ENCODE measurements at places on chromosomes 4 and X. TPM values are rescaled to one million over a fixed set of nuclear protein-coding genes. Genes with fewer than 3 reads are reported as not detected.

DNA sequence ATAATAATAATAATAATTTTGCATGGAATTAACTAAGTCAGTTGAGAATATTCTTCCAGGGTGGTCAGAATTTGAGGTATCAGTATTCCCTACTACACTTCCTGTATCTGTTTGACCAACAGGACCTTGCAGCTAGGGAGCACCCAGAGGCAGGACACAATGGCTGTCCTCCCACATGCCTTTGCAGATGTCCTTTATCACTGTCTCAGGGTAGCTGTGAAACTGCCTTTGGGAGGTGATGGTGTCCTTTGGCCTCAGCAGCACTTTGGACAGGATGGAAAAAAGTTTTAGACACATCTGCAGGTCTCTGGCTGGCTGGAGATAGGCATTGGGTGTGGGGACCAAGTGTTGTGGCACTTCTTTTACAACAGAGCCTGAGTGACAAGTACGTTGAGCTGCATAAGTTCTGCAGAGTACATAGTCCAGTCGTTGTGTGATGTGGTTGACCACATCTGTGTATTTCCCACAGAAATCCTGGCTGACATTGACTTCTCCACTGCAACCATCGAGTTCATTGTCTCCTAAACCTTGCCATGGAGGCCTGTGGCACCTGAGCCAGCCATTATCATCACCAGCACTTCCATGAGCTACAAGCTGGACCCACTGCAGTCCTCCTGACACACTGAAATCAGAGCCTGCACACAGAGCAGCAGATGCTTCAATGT is 19.1 kb upstream of the UBA6 start:
- DNase-seq = no peak

SHISA3 gene
- not detected for total RNA-seq

DNA sequence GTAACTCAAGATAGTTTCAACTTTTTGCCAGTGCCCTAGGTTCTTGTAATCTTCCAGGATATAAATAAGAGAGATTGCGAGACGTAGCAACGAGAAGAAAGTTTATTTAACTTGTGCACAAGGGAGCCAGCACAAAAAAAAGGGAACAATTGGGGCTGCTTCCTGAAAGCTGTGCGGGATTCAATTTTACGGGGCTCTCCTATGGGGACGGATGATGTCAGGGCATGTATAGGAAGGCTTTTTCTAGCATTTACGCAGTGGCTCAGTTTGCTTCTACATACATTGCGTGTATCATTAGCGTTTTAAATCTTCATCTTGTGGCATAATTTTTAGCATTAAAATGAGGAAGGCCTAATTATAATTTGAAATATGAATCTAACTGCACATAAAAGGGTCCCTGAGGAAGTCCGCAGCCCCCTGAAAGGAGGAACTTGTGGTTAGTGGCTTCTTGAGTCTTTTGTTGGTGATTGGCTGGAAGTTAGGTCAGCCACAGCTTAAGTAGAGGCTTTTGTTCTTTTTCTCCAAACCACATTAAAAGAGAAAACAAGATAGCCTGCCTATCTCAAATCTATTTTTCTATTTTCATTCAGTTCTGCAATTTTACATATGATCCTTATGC is 668.2 kb upstream of the NDST4 start:
- DNase-seq = no peak

C4orf54 gene
- total RNA-seq = not detected

Data from fibroblast of villous mesenchyme (primary cell).